ENCODE measurements at places on chromosomes 5 and 9.

DNA sequence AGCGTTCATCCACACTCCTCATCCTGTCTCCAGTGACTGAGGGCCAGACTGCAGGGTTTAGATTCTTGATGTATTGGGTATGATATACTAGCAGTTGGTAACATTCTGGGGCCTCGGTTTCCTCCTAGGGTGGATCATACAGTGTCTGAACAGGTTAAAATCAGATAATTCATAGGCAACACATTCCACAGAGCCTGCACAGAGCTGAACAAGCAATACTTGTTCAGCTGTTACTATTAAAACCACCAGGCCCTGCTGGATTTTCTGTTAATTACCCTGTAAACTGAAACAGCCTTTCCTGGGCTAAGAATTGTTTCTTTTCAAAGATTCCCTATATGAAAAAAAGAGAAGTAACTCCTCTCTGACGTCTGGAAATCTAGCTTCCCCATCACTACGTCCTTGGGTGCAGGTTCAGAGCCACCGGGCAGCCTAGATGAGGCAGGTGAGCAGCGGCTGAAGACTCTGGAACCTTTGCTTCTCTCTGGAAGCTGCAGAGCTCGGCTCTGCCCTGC, 1313.5 kb upstream of the WWC1 start:
- no peak for DNase-seq

- no peak for DNase-seq
Observed at GRCh38 chr5:86320266-86320665, 297.5 kb upstream of the COX7C start.

- DNase-seq: no peak
Observed at GRCh38 chr5:141951332-141951781, 6.6 kb downstream of the PCDH12 start.

GRCh38 chr5:167361795-167362194, 929.6 kb upstream of the WWC1 start:
- no peak for DNase-seq

DNA sequence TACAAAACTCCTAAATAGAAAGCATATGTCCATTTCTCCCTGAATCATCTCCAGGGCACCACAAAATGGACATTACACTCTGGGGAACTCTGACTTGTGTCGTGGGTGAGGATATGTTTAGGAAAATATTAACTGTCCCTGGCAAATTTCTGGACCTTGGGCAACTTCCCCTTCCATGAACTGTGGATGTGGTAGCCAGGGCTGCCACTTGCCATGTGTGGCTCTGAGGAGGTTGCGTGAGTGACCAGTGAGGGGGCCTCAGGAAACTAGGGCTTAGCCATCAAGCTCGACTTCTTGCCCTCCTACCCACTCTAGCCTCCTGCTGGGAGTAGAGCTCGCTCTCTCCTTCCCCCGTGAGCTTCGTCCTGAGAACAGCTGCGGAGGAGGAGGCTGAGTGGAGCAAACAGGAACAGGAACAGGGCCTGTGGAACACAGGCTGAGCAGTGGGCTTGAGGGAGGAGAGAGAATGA, 13.8 kb upstream of the STC2 start:
- no peak for DNase-seq

GRCh38 chr5:127136908-127137307, 63.6 kb upstream of the C5orf63 start:
- DNase-seq: no peak

DNA sequence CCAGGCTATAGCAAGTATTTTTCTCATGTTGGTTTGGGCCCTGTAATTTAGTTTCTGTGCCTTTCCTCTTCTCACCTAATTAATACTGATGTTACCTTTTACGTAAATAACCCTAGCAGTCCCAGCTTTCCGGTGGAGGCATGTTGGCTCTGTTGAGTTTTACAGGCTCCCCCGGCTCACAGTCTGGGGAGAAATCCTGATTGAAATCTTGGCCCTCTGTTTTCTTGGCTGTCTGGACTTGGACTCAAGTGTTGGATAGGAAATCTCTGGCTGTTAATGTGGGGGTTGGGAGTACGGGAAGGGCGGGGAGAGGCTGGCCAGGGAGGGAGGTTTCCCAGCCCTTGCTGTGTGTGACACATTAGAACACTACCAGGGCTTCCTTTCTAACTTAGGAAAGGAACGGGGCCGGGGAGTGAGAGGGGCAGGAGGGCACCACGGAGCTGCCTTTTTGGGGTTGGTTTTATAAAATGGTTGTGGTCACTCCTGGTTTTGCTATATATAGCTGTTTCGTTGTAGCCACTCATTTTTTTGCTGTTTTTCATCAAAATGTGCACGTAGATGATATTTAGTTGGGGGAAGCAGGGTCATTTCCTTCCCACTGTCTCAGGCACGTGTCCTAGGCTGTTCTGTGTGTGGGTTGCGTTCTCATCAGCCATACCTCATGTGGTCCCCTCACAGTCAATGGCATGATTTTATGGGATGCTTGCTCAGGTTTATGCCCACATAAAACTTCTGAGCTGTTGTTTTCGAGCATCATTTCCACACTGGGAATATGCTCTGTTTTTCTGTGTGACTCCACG, 11.0 kb downstream of the TRIO start:
- DNase-seq: no peak

- DNase-seq: peak; percentile 67
Observed at GRCh38 chr5:134586866-134587524, 45.6 kb downstream of the SAR1B start.

DNA sequence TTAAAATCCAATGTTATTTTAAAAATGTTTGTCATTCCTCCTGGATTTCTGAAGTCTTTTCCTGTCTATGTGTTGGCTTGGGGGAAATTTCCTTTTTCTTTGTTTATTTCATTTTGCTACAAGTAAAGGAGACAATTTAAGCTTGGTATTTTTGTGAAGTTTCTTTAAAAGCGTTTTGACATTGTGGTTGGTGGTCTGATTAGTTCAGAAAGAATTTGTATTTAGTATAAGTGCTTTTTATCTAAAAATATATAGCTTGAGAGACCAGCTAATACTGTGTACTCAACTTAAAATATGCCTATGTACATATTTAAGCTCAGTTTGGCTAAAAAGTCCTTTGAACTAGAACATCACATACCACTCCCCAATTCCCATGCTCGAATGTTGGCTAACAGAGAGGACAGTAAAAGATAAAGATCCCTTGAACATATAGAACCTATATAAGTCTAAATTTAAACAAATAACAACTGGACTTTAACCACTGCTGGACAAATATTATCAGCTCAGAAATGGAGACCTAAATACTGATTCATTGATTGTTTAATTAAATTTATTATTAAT, 237.6 kb downstream of the TLE4 start:
- DNase-seq: no peak

GRCh38 chr5:1793301-1793740, 6.3 kb downstream of the MRPL36 start:
- peak; percentile 24 for DNase-seq
